Activated naive CD8-positive, alpha-beta T cell treated with anti-CD3 and anti-CD28 coated beads, Interleukin-2, amount 50 U/mL, for 24 hours (primary cell): ENCODE measurements at places on chromosomes 6 and 20.

GRCh38 chr6:11330413-11330760, 97.9 kb upstream of the NEDD9 start:
- peaks cover 40% of the 10 kb centered on the region for H3K36me3 ChIP-seq
- H3K4me1 ChIP-seq, result peaks cover 92% of the 10 kb centered on the region
- no peaks in the 10 kb centered on the region for H3K27me3 ChIP-seq
- peak overlapping the region; percentile 45 for H3K4me3 ChIP-seq
- peak overlapping the region; percentile 92 for H3K27ac ChIP-seq
- DNase-seq, result peak; percentile 20

- no peaks in the 10 kb centered on the region for H3K4me1 ChIP-seq
- H3K27me3 ChIP-seq, result no peaks in the 10 kb centered on the region
- no peak overlapping the region for H3K27ac ChIP-seq
- peaks cover 2% of the 10 kb centered on the region for H3K36me3 ChIP-seq
- DNase-seq, result no peak
- no peak overlapping the region for H3K4me3 ChIP-seq
Observed at GRCh38 chr6:31144296-31144969, 5.6 kb upstream of the PSORS1C2 start.

DNA sequence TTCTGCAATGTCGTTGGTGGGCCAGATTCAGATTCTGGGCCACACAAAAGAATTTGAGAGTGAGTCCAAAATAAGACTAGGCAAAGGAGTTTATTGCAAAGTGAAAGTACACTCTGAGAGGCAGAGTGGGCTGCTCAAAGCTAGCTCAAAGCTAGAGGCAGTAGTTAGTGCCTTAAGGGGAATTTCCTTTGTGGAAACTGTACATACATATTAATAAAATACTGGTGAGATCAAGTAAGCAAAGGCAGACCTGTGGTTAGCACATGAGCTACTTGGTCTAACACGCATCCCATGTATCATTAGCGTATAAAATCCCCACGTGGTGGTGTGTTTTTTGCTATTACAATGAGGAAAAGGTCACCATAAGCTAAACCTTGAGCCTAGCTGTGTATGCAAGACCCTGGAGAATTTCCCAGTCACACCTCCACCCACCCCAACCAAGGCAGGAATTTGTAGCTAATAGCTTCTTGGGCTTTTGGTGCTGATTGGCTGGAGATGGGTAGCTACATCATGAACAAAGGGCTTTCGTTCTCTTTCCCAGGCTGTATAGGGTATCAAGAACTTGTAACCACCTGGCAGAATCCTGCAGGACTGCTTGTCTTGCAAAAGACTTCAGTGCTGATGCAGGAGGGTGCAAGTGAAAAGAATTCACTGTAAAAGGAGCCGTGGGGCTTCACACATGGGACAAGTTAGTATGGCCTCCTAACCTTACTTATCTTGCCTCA, 14.7 kb upstream of the TRIM26 start:
- peaks cover 15% of the 10 kb centered on the region for H3K27me3 ChIP-seq
- peak; percentile 20 for DNase-seq
- peak overlapping the region; percentile 67 for H3K4me3 ChIP-seq
- peaks cover 22% of the 10 kb centered on the region for H3K4me1 ChIP-seq
- no peaks in the 10 kb centered on the region for H3K36me3 ChIP-seq
- peak overlapping the region; percentile 92 for H3K27ac ChIP-seq

GRCh38 chr6:65557224-65557623, 149.8 kb downstream of the EYS start:
- H3K4me3 ChIP-seq, result no peak overlapping the region
- H3K27ac ChIP-seq, result no peak overlapping the region
- DNase-seq, result no peak
- H3K4me1 ChIP-seq, result no peaks in the 10 kb centered on the region
- no peaks in the 10 kb centered on the region for H3K36me3 ChIP-seq

DNA sequence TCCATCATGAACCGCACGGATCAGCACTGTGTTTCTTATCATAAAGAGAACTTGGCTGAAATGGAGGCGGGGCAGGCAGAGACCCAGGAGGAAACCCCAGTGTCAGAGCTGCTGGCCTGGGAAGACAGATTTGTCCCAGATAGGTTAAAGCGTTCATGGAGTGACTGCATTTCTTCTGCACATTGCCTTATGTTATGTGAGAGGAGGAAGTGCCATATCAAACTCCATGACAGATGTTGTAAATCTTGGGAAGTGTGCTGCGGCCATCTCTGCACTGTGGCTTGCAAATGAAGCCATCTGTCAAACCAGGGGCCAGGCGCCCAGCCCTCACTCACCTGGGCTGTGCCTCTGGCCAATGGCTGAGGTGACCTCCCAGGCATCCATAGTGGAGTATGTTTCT, 163.0 kb downstream of the SLC24A3 start:
- no peaks in the 10 kb centered on the region for H3K4me1 ChIP-seq
- peaks cover 7% of the 10 kb centered on the region for H3K27me3 ChIP-seq
- H3K36me3 ChIP-seq, result no peaks in the 10 kb centered on the region
- DNase-seq, result no peak
- no peak overlapping the region for H3K4me3 ChIP-seq

- DNase-seq, result no peak
- no peaks in the 10 kb centered on the region for H3K36me3 ChIP-seq
- H3K27me3 ChIP-seq, result no peaks in the 10 kb centered on the region
- H3K27ac ChIP-seq, result no peak overlapping the region
- H3K4me3 ChIP-seq, result no peak overlapping the region
Observed at GRCh38 chr6:130713144-130713543, 114.1 kb upstream of the SMLR1 start.

DNA sequence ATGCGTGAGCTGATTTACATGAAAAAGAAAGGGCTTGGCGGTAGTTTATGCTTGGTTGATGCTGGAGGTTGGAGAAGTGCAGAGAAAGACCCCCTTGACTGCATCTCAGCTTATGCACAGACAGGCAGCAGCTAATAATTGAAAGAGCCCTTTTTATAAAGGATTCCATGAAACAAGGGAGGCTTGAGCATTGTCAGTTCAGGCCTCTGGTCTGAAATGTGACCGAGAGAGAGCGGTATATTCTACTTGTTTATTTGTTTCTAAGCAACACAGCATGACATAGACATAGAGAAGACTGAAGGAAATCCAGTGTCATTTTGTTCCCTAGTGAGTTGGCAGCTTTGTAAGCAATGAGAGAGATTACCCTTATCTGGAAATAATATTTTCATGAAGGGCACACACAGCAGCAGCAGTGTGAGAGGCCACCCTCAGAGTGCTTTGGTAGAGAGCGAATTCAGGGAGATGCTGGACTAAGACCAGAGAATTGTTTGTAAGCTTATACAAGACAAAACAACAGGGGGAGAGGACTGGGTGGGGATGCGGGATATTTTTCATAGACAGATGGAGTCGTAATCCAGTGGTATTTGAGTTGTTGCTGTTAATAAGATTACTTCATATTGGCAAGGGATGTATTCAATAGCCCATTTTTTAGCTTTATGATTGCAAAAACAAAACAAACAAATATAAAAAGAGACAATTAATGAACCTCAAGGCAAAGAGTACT, 34.6 kb upstream of the LAMA2 start:
- DNase-seq, result no peak
- peaks cover 2% of the 10 kb centered on the region for H3K27me3 ChIP-seq
- H3K4me1 ChIP-seq, result no peaks in the 10 kb centered on the region
- H3K27ac ChIP-seq, result no peak overlapping the region
- no peak overlapping the region for H3K4me3 ChIP-seq

DNA sequence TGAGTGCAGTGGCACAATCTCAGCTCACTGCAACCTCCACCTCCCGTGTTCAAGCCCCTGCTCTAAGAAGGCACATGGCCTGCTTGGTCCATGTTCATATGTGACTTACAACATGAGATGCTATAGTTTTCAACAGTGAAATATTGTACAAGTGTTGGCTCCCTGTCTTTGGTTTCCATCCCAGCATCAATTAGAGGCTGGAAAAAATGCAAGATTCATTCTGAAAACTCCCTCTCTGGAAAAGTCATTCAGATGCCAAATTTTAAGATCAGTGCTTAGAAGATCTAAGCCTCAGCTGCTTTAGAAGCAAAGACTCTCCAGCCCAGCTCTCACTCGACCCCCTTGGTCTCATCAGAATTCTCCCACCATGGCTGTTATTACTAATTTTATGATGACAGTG, 398.9 kb downstream of the KIF16B start:
- no peaks in the 10 kb centered on the region for H3K4me1 ChIP-seq
- H3K36me3 ChIP-seq, result no peaks in the 10 kb centered on the region
- no peak overlapping the region for H3K4me3 ChIP-seq
- H3K27ac ChIP-seq, result no peak overlapping the region
- DNase-seq, result no peak

GRCh38 chr6:144264270-144265060, 20.7 kb upstream of the UTRN start:
- no peaks in the 10 kb centered on the region for H3K4me1 ChIP-seq
- no peak overlapping the region for H3K4me3 ChIP-seq
- no peak overlapping the region for H3K27ac ChIP-seq
- H3K27me3 ChIP-seq, result no peaks in the 10 kb centered on the region

DNA sequence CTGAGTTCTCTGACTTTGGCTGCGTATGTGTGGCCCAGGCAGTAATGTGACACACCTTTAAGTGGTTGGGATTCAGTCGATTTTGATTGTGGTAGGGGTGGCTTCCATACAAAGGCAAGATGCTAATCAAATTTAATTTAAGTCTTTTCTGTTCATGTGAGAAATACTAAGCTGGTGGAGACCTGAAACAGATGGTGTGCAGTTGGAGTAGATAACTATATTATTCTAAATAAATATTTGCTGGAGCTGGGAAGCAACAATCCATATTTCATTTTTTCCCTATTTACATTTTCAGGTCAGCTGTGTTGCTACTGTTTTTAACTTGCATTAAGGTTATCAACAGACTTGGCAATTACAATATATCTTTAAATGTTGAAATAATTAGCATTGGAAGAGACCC, 67.4 kb upstream of the C20orf144 start:
- no peak overlapping the region for H3K4me3 ChIP-seq
- H3K36me3 ChIP-seq, result no peaks in the 10 kb centered on the region
- H3K4me1 ChIP-seq, result peaks cover 7% of the 10 kb centered on the region
- no peaks in the 10 kb centered on the region for H3K27me3 ChIP-seq
- DNase-seq, result no peak

DNA sequence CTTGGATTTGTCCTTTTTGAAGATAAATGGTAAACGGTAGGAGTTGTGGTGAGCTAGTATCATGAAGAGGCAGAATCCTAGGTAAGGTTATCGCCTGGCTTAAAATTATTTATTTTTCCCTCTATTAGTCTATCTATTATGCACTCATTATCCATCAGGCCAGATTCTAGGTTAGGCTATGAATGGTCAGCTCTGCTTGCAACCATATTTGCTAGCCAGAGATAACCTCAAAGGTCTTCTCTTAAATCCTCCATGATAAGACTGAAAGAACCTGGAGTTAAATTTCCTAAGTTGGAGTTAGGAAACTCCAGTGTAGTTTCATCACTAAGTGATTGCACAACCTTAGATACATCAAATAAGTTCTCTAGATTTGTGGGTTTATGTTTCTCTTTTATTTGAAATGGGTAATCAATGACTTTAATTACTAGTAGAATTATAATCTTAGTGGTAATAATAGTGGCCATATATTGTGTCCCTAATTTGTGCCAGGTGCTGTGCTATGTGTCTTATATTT, 302.1 kb upstream of the RUNX2 start:
- H3K27ac ChIP-seq, result no peak overlapping the region
- peaks cover 17% of the 10 kb centered on the region for H3K36me3 ChIP-seq
- DNase-seq, result no peak
- H3K27me3 ChIP-seq, result no peaks in the 10 kb centered on the region
- H3K4me3 ChIP-seq, result no peak overlapping the region

DNA sequence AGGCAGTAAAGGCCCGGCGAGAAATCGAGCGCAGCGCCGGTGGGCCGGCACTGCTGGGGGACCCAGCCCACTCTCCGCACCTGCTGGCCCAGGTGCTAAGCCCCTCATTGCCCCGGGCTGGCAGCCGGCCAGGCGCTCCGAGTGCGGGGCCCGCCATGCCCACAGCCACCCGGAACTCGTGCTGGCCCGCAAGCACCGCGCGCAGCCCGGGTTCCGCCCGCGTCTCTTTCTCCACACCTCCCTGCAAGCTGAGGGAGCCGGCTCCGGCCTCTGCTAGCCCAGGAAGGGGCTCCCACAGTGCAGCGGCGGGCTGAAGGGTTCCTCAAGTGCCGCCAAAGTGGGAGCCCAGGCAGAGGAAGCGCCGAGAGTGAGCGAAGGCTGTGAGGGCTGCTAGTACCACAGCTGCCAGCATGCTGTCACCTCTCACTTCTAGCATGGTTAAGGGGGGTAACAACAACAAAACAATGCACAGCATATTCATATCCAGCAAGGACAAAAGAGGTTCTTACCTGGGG, 11.3 kb upstream of the GMPR start:
- H3K27me3 ChIP-seq, result peaks cover 2% of the 10 kb centered on the region
- no peak for DNase-seq
- H3K27ac ChIP-seq, result no peak overlapping the region
- H3K36me3 ChIP-seq, result no peaks in the 10 kb centered on the region

DNA sequence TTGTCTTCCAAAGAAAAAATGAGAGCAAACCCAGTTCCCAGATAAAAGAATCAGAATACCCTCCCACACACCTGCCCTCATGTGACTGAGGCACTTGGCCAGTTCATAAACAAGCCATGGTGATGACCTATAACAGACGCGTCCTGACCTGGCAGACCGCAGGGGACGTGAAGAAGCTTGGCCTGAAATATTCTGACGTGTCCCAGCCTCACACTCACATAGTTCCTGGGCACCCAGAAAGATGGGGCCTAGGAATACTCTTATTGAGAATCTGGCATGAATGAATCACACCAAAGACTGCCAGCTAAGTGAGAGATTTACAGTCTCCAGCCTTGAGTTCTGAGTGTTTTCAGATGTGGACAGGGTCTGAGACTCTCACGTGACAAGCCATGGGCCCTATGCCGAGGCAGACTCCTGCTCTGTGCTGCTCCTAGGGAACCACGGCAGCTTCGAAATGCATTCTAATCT, 17.2 kb upstream of the MAP3K4 start:
- no peaks in the 10 kb centered on the region for H3K4me1 ChIP-seq
- no peak overlapping the region for H3K27ac ChIP-seq
- no peak overlapping the region for H3K4me3 ChIP-seq

DNA sequence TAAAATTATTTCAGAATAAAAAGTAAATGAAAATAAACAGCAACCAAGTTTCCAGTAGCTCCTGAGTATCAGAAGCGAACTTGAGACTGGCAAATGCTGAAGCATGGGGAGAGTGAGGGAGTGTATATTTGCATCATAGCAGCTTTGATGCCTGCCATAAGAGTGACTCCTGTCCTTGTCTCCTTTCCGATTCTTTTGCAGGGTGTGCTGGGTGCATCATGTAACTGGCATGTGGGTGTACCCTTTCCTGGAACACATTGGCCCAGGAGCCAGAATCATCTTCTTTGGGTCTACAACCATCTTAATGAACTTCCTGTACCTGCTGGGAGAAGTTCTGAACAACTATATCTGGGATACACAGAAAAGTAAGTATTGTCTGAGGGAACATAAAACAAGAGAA, 117.4 kb downstream of the ADAT2 start:
- H3K4me3 ChIP-seq, result no peak overlapping the region
- no peak overlapping the region for H3K27ac ChIP-seq
- peaks cover 18% of the 10 kb centered on the region for H3K4me1 ChIP-seq
- no peaks in the 10 kb centered on the region for H3K36me3 ChIP-seq
